ENCODE measurements at places on chromosomes 7 and 10.

DNA sequence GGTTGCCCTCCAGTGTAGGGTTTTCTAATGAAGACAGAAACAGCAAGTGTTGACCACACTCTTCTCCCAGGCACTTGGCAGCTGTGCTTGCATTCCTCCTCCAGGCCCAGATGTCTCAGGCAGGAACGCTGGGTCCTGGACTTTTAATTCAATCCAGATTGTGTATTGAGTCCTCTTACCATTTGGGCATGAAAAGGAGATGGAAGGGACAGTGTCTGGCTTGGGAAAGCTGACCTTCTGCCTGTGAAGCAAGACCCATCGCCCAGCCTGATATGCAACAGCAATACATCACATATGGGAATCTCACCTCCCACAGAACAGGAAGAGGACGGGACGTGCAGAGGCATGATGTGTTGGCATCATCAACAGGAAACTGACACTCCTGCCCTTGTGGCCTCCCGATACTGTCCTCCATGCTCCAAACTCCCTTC lies 174.4 kb upstream of the LYZL2 start:
- peak; percentile 93 for DNase-seq

GRCh38 chr10:62721687-62722086 lies 82.8 kb upstream of the ADO start:
- no peak for DNase-seq

DNA sequence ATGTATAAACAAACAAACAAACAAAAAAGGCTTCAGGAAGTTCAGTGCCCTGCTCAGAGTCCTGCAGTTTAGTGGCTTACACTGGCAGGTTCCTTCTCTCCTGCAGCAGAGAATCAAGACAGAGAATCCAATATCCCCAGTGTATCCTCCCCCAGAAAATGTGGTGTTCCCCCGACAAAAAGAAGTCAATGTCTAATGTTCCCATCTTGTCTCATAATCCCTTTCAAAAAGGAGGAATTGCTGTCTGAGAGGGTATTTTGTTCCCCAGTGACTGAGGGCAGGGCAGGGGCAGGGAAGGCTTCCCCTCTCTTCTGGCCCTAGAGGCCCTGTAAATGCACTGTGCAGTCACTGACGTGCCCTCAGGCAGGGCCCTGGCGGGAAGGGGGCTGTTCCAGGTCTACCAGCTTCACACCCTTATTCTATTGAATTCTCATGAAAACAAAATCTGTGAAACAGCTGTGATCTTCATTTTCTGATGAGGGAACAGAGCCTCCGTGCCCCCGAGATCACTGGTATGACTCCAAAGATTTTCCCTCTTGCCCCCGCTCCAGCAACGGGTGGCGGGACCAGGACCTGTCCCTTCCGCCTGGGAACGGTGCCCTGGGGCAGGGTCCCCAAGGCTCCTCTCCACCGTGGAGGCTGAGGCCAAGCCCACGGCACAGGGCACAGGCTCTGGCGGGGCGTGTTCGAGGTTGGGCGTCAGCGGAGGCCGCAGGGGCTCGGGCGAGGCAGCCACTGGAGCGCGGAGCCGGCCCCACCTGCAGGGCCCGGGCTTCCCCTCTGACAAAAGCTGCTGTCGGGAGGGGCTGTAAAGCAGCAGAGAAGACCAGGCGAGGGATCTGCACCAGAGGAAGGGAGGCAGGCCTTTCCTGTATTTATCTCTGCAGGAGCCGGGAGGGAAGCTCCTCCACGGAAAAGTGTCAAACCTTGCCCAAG lies 13.4 kb upstream of the WDFY4 start:
- DNase-seq, result no peak

- DNase-seq, result peak; percentile 83
These were observed 84.9 kb downstream of the CHRM2 start for GRCh38 chr7:136953386-136953785.

DNA sequence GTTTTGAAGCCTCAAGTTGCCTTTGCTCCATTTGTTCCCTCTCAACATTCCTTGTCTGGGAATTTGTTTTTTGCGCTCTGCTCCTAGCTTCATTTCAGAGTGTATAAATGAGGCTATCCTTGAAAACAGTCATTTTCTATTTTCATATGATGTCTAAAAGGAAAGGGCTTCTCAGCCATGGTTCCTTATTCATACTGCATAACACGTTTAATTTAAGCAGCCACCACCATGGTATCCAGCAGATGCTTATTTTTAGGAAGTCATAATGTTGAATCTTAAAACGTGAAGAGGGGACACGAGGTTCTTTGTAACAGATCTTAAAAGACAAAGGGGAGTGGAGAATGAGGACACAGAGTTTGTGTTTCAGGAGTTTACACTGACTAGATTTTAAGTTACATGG lies 14.5 kb downstream of the POU6F2 start:
- no peak for DNase-seq

GRCh38 chr10:48215486-48216203 lies 58.9 kb downstream of the FRMPD2 start:
- DNase-seq, result peak; percentile 32

DNA sequence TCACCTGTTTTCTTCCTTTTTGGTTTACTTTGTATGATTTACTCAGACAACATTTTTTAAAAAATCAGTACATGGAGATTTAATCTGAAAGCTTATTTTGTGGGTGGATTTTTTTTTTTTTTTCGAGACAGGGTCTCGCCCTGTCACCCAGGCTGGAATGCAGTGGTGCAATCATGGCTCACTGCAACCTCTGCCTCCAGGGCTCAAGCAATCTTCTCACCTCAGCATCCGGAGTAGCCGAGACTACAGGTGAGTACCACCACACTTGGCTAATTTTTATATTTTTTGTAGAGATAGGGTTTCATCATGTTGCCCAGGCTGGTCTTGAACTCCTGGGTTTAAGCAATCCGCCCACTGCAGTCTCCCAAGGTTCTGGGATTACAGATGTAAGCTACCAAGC lies 2.5 kb downstream of the GSTO1 start:
- DNase-seq, result no peak

DNA sequence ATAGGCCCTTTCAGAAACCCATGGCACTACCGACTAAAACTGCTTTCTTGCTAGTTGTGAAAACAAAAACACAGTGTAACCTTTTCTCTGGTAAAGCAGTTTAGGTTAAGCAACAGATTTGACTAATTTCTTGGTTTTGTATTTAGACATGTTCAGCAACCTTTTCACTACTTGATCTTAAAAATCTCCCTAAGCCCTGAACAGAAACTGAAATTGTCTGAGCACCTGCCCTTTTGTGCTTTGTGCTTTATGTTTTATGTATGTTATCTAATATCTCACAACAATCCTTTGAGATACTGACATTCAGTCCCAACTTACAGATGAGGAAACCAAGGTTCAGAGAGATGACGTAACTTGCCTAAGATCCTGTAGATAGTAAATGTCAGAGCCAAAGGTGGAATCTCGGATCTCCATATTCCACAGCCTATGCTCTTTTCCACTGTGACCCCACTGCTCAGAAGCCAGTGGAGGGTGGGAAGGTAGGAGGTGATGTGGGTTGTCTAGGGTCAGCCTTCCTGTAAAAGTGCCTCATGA lies 146.6 kb downstream of the LCOR start:
- DNase-seq, result no peak

GRCh38 chr10:22386503-22386902 lies 41.2 kb downstream of the SPAG6 start:
- no peak for DNase-seq

GRCh38 chr7:151278949-151279348 lies 30.5 kb upstream of the SMARCD3 start:
- no peak for DNase-seq

GRCh38 chr7:51732116-51732515 lies 415.5 kb upstream of the COBL start:
- DNase-seq, result no peak

DNA sequence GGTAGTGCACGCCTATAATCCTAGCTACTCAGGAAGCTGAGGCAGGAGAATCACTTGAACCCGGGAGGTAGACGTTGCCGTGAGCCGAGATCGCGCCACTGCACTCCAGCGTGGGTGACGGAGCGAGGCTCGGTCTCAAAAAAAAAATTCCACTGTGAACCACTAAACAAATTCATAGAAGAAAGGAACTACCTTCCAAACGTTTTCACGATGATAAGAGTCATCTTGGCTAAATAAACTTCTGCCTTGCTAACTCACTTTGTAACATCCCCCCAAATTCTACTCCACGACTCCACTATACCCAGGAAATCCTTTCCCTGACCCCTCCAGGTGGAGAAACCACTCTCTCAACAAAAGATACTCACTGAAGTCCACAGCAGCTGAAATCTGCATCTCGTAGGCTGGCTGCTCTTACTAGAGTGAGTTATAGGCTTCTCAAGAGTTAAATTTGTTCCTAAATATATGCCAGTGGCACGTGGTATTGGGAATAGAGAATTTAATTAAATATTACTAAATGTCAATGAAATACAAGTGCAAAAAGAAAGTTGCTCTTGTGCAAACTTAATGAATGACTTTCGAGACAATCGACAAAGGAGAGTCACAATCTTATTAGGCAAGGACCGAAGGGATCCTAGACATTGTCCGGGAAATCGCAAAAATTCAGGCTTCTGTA lies 1.6 kb upstream of the GTF2I start:
- DNase-seq, result no peak

GRCh38 chr10:12742771-12743170 lies 258.7 kb downstream of the CCDC3 start:
- DNase-seq, result no peak

GRCh38 chr10:10794046-10794445 lies 223.6 kb upstream of the CELF2 start:
- no peak for DNase-seq

GRCh38 chr10:75428434-75429158 lies 2.8 kb upstream of the LRMDA start:
- no peak for DNase-seq

DNA sequence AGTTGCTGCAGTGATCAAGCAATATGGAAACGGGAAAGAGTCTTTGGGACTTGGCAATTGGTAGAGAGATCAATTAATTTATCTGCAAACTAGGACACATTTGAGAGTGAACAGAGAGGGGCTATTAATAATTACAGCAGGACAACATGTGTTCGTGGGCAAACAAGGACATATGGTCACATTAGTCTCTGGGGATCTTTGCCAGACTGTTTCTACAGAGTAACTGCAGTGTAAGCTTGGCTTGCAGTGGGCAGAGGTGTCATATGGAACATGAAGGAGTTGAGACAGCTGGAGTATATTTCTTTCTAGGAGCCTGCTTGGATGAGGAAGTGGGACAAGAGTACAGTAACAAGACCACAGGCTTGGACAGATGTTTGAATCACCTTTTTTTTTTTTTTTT lies 232.1 kb upstream of the LYZL1 start:
- no peak for DNase-seq

DNA sequence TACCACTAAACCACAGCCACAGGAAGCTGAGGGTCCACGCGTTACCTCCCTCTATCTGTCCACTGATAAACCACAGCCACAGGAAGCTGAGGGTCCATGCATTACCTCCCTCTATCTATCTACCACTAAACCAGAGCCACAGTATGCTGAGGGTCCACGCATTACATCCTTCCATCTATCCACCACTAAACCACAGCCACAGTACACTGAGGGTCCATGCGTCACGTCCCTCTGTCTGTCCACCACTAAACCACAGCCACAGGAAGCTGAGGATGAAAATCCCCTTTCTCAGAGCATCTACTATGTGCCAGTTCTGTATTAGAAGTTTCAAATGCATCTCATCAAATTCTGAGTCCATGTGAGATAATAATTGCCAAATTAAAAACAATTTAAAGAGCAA lies 589.3 kb downstream of the DNAJB6 start:
- no peak for DNase-seq

DNA sequence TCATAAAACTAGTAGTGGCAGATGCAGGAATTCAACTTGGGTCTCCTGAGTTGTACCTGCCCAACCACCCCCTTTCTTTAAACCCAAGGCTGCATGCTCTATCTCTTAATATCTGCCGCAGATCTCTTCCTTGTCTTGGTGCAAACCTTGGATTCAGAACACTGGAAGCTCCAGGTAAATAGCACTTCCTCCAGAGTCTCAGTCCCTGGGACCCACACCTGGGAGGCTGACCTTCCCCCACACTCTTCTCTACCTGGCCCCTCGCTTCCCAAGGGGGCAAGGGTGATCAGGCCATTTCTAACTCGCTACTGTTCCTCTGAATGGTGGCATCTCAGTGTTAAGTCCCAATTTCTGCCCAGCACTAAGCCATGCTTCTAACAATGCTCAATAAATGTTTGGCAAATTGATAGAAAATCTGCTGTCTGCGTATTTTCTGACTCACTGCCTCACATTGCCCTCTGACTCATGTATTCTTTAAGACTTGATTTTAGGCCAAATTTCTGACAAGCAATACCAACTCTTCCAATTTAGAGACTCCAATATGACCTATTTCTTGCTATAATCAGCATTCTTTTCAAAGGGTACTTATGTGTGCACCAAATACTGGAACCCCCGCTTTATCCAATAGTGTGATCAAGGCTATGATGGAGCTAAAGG lies 68.0 kb upstream of the PPP1R3C start:
- peak; percentile 76 for DNase-seq

GRCh38 chr10:98168147-98168546 lies 33.7 kb downstream of the R3HCC1L start:
- no peak for DNase-seq

- DNase-seq, result no peak
These were observed 2.6 kb upstream of the ASCC1 start for GRCh38 chr10:72218726-72219125.

- DNase-seq, result peak; percentile 74
These were observed 66.3 kb downstream of the CYTH3 start for GRCh38 chr7:6205971-6206660.

DNA sequence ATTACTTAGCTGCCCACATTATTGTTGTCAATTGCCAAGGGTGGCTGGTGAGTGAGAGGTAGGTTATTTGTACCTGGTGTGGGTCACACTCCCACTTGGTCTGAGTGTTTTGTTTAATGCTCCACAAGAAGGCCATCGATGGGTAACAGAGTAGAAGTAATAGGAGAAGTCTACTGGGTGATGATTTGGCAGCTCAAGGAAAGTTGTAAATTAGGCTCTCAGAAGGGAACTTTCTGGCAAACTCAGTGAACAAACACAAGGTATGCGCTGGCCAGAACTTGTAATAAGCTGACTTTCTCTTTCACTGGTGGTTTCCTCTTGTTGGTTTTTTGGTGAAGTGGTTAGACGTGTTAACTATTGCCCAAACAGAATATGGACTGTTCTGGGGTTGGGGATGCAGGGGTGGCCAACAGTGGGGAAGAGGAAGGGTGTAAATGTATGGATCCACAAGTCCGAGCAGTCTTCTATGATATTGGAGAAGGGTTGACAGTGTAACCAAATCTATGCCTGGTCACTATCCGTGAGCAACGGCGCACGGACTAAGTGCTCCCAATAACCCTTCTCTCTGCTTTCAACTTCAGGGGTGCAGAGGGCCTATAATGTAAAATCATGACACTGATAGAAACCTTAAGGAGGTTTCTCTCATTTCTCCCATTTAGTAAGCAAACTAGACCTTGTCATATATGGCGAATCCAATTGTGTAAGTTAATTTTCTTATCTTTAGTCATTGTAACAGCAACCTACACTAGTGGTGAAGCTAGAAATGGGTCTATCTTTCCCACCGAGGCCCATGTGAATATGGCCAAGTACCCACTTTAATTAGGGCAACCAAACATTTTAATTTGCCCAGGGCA lies 212.8 kb downstream of the PTEN start:
- no peak for DNase-seq

GRCh38 chr10:46555366-46555712 lies 1.1 kb downstream of the GPRIN2 start:
- no peak for DNase-seq

Data from fibroblast of upper back skin (primary cell).